ENCODE measurements at places on chromosomes 1 and 21. TPM values are rescaled to one million over a fixed set of nuclear protein-coding genes. Genes with fewer than 3 reads are reported as not detected.

DNA sequence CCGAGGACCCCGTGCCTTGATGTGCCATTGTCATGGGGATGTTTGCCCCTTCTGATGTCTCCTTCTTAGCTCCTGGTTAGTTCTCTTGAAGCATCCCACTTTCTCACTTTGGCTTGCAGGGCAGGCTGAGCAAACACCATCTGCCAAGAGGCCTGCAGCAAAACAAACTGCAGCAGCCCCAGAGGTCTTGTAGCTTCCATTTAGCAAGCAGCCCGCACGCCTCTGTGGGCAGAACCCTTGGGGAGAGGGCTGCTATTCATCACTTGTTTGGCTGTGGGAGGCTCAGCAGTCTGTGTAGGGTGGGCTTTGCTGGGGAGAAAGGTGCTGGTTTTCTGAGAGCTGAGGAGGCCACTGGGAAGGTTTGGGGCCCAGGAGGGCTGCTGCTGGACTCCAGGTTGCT lies 56.7 kb downstream of the KCNC4 start:
- DNase-seq: no peak

- DNase-seq: no peak
Observed at GRCh38 chr1:163820766-163821165, 499.0 kb downstream of the NUF2 start.

DNA sequence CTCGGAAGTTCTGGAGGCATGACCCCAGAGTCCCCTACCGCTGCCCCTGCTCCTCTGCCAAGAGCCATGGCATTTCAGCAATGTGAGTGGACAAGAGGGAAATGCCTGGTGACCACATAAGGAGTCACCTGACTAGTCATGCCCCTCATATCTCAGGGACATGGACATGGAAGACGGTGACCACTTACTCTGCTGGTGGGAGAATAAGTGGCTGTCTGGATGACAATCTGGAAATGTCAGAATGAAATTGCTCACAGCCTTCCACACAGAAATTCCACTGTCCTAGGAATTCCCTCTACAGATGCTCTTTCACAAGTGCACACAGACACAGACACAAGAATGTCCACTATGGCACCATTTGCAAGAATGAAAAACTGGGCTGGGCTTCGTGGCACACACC lies 24.3 kb upstream of the PLEKHG5 start:
- DNase-seq: no peak

GRCh38 chr1:93817819-93818569 lies 61.0 kb downstream of the DNTTIP2 start:
- no peak for DNase-seq

GRCh38 chr1:241972703-241973369 lies 15.3 kb downstream of the BECN2 start:
- peak; percentile 52 for DNase-seq

DNA sequence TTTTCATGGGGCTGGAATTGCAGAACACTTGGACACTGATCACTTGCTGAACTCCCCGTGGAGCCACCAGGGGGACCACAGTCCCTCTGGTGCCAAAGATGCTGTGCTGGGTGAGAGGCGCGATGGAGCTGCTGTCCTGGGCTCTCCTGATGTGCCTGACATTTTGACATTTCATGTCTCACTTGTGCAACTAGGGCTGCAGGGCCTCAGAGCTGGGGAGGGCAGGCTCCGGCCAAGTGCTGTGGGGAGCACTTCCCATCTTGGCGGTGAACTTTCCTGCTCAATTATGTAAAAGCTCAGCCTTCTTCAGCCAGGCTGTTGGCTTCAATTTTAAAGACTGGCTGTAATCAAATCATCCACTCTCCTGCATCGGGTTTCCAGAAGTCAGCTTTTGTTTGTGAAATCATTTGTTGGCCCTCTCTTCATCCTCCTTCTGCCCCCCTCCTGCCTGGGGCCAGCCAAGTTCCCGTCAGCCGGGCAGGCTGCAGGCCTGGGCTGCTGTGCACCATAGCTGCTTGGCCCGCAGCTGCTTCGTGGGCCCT lies 36.8 kb downstream of the KCNAB2 start:
- DNase-seq: no peak

GRCh38 chr21:25369524-25370300 lies 237.6 kb downstream of the MRPL39 start:
- DNase-seq: no peak

The DCST1 gene
- total RNA-seq: not detected

- DNase-seq: no peak
Observed at GRCh38 chr1:232293361-232293760, 336.6 kb downstream of the SIPA1L2 start.

The AMY1B gene
- not detected for total RNA-seq

The SPOCD1 gene
- 86.6 TPM for total RNA-seq

GRCh38 chr1:81073580-81073979 lies 727.2 kb upstream of the ADGRL2 start:
- no peak for DNase-seq

DNA sequence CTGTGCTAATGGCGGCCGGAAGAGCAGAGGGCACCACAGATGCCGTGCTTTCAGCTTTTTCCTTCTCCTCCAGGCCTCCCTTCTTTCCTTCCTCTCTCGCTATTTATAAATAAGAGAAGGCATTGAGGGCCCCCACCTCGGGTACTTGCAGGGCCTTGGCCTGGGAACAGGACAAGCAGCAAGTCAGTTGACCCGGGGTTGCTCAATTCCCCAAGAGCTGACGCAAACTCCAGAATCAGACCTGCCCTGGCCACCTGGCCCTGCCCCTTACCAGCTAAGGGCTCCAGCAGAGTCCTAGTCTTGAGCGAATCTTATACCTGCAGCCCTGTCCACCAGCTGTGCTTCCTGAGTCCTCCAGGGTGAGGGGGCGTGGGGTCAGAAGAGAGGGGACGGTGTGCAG lies 13.5 kb downstream of the TNFRSF1B start:
- DNase-seq: no peak

The RASSF5 gene
- total RNA-seq: 1.5 TPM

The DMRTA2 gene
- 24.9 TPM for total RNA-seq

The WNT2B gene
- total RNA-seq: 0.12 TPM

GRCh38 chr1:193767886-193768285 lies 581.5 kb upstream of the B3GALT2 start:
- no peak for DNase-seq

DNA sequence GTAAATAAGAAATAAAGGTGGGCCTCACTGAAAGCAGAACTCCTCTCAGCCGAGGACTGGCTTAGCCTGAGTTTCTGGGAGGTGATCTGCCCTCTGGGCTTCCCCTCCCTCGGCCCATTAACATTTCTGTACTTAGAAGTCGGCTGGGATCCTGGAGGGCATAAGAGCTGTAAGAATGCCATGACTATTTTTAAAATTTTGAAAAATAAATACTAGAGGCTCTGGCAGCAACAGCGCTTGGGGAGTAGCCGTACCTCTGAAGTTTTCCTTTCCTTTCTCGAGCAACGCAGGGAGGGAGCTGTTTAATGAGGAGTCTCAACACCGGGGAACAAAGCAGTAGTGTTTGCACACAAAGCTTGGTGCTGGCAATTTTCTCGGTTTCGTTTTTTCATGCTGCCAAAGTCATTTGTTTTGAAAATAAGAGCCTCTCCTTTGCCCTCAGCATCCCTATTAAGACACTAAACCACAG lies 498.7 kb downstream of the SMYD3 start:
- DNase-seq: no peak

DNA sequence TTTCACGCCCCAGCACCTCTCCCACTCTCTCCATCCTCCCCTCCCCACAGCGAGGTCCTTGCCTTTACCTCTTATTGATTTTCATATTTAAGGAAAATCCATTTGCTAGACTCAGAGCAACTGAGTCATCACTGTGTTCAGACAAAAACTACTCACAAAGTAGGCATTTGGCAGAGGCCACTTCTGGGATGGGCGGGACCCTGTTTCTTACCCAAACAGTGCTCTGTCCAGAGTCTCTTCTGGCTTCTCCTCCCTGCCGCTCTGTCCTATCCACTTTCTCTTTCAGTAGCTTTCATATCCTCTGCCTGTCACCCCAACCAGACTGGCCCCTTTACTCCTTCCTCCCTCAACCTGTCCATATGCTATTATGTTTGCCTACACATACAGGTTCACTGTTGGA lies 2.4 kb upstream of the NAV1 start:
- DNase-seq: peak; percentile 87

GRCh38 chr21:15848634-15849560 lies 119.1 kb downstream of the USP25 start:
- DNase-seq: peak; percentile 39

The CAMTA1 gene
- total RNA-seq: 105 TPM

DNA sequence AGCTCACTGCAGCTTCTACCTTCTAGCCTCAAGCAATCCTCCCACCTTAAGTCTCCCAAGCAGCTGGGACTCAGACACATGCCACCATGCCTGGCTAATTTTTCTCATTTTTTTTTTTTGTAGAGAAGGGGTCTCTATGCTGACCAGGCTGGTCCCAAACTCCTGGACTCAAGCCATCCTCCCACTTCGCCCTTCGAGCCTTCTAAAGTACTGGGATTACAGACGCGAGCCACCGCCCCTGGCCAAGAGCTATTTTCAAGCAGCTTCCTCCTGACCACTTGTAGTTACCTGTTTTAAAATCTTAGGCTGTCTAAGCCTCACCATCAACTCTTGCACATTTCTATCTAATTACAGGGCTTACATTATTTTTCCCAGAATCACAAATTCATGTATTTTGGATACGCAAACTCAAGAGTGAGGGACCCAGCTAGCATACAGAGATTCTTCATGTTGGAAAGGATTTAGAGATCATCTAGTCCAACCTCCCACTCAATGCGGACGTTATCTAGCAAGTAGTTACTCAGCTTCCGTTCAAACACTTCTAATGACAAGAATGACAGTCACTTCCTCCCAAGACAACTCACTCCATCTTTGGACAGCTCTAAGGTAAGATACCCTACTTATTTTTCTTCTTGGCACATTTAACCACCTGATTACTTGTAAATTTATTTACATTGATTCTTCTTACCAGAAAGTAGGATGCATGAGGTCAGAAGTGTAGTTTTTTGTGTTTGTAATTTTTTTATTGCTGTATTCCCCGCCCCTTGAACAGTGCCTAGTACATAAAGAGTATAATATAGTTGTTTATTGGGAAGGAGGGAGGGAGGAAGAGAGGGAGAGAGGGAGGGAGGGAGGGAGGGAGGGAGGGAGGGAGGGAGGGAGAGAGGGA lies 65.4 kb downstream of the LUZP1 start:
- peak; percentile 77 for DNase-seq

- no peak for DNase-seq
Observed at GRCh38 chr1:151519667-151520066, 8.5 kb downstream of the CGN start.
